ENCODE measurements at places on chromosomes 16 and 17.

DNA sequence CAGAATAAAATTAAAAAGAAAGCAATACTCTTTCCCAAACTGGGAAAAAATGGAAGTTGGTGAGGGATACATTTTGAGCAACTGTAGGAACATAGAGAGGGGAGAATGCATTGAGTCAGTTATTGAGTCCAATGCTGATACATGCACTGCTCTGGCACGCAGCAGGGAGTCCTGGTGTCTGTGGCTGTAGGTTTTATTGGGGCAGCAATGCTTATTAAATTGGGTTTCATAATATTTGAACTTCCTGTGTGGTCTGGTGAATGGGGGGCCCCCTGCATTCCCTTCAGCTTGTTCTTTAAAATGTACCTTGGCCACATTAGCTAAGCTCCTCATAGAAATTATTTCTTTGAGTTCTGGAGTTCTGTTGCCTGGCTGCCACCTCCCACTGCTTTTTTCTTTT, 125.2 kb upstream of the ELAC2 start:
- no peak for DNase-seq

GRCh38 chr16:88727871-88728270, 21.6 kb downstream of the CTU2 start:
- no peak for DNase-seq

GRCh38 chr16:19645557-19645981, 72.5 kb downstream of the KNOP1 start:
- DNase-seq: no peak

- peak; percentile 29 for DNase-seq
Observed at GRCh38 chr17:38559051-38559879, 46.5 kb downstream of the SRCIN1 start.

DNA sequence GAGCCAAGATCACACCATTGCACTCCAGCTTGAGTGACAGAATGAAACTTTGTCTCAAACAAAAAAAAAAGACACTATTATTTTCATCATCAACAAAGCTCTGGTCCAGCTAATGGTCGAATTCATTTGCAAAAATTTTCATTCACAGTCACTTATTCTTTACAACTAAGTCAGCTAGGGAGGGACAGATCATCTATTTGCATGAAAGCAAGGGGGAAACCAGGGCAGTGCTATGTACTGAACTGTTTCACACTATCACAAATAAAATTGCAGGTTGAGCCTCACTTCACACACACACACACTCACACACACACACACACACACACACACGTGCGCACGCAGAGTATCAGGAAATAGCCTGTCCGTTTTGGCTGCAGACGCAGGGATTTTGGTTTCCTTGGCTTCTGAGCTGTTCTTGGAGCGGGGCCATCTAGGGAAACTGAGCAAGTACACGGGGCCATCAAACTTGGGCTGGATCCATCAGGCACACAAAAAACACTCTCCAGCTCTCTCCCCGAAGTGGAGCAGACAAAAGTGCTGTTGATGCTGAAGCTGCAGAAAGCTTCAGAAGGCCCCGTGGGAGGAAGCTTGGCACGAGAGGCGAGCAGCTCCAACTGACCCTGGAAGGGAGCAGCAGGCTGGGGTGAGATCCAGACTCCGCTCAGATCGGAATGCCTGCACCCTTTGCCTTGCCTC, 44.3 kb upstream of the HELZ start:
- no peak for DNase-seq

- no peak for DNase-seq
Observed at GRCh38 chr17:4600563-4600962, 16.2 kb downstream of the SMTNL2 start.

- DNase-seq: no peak
Observed at GRCh38 chr17:38589462-38590114, 16.2 kb downstream of the SRCIN1 start.

GRCh38 chr16:53546988-53547391, 44.0 kb upstream of the AKTIP start:
- no peak for DNase-seq

DNA sequence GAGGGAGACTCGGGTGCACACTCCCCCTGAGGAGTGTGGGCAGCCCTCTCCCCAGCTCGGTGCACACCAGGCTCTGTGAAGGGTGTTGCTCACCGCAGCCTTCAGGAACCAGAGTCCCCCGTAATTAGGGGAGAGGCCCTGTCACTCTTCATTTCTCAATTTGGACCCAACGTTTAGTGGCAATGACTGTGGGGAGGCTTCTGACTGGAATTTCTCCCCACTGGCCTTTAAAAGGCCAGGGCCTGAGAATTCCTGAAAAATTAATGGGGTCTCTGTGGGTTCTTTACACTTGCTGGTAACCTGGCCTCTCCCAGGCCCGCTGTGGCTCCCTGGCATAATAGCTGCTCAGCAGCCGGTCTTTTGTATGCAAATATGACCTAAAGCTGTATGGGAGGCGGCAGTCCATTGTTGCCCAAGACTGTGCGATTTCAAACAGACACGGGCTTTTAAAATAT, 209.7 kb downstream of the MSI2 start:
- no peak for DNase-seq

DNA sequence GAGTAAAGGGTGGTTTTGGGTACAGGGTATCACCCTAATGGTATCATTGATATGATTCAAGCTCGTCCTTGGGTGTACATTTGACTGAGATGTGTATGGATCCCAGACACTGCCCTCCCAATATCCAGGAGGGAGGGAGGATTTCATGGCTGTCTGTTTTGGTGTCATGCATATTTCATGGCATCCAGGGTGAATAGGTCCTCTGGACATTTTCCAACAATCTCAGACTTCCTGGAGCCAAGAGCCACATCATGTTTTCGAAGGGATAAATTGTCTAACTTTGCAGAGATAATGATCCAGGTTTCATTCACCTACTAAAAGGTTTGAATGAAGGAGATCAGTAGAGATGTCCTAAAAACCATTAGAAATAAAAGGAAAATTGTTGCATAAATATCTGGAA, 431.9 kb downstream of the SHISA9 start:
- DNase-seq: no peak

GRCh38 chr17:13425390-13425789, 176.3 kb downstream of the HS3ST3A1 start:
- DNase-seq: no peak

- DNase-seq: no peak
Observed at GRCh38 chr17:2398655-2399571, 1.9 kb downstream of the MNT start.

GRCh38 chr17:43319293-43320124, 79.3 kb upstream of the ARL4D start:
- no peak for DNase-seq

GRCh38 chr17:67171560-67171959, 73.4 kb downstream of the HELZ start:
- no peak for DNase-seq

DNA sequence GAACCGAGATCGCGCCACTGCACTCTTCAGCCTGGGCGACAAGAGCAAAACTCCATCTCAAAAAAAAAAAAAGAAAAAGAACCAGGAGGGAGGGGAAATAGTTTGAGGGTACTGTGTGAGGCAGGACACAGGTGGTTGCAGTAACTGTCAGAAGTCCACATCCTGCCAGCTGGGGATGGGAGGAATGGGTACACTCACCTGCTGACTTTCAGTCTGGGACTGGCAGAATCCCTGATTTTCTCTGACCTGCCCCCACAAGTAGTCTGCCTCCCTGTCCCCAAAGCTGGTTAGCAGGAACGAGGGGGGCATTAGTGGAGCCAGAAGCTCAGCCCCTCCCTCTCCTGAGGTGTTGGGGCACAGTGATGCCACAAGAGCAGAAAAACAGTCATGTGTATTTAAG, 7.1 kb upstream of the ARL5C start:
- DNase-seq: no peak

GRCh38 chr16:71542377-71542776, 16.2 kb downstream of the CHST4 start:
- no peak for DNase-seq

GRCh38 chr17:1532836-1533602, 16.6 kb upstream of the INPP5K start:
- no peak for DNase-seq

- DNase-seq: no peak
Observed at GRCh38 chr17:59757470-59757869, 50.0 kb downstream of the VMP1 start.

GRCh38 chr17:53061446-53061845, 761.3 kb upstream of the KIF2B start:
- peak; percentile 31 for DNase-seq

DNA sequence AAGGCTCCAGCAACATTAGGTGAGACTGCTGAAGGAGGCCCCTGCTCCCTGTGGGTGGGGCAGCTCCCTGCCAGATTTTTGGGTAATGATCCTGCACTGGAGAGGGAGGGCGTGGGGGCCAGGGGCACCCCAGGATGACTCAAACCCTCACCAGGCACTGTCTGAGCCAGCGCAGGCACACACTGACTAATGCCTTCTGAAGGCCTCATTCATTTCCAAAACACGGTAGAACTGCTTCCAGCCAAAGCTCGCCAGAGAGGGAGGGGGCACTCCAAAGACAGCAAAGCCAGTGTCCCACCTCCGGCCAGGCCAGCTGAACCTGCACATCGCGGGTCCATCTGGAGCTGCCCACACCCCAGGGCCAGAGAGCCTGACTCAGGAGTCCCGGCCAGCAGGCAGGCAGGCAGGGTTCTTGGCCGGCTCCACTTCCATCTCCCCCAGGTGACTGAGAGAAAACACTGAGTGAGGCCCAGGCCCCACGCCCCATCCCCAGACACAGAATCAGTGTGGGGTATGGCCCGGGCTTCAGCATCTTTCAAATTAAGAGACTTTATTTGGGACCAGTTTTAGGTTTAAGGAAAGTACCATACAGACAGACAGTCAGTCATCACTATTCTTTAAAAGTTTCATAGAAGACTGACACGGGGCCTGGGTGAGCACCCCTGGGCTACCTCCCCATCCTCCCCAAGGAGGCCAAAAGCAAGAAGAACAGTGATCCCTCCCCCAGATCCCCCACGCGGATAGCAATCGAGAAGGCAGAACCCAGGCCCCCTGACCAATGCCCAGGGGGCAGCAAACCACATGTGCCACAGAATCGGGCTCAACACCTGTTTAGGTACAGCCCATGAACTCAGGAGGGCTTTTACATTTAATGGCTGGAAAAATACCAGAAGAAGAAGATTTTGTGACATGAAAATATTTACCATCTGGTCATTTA, 2.3 kb downstream of the PIEZO1 start:
- DNase-seq: no peak
